ENCODE measurements at places on chromosomes 7 and 10.
A peak's percentile ranks its signal among the peaks of the same experiment; 100 is the strongest.

DNA sequence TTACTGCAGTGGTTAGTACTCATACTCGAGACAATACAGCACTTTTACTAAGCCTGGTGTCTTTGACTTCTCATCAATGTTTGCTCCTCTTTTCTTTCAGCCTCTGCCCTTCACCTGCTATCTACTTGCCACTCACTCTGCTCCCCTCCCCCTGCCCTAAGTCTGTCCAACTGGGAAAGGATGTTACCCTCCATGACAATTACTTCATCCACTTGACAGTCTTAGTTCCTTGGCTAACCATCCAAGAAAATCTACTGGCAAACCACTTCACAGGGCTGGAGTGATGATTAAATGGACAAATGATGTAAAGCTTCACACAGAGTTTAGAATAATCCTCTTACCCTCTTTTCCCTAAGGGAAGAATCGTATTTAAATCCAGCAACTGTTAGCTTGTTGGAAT is 8.2 kb upstream of the DLD start:
- DNase-seq, result no peak

GRCh38 chr10:95241533-95241932 is 47.5 kb downstream of the ACSM6 start:
- no peak for DNase-seq

- no peak for DNase-seq
Observed at GRCh38 chr10:123759501-123760031, 93.4 kb downstream of the GPR26 start.

- no peak for DNase-seq
Observed at GRCh38 chr10:89055159-89055558, 64.6 kb downstream of the FAS start.

DNA sequence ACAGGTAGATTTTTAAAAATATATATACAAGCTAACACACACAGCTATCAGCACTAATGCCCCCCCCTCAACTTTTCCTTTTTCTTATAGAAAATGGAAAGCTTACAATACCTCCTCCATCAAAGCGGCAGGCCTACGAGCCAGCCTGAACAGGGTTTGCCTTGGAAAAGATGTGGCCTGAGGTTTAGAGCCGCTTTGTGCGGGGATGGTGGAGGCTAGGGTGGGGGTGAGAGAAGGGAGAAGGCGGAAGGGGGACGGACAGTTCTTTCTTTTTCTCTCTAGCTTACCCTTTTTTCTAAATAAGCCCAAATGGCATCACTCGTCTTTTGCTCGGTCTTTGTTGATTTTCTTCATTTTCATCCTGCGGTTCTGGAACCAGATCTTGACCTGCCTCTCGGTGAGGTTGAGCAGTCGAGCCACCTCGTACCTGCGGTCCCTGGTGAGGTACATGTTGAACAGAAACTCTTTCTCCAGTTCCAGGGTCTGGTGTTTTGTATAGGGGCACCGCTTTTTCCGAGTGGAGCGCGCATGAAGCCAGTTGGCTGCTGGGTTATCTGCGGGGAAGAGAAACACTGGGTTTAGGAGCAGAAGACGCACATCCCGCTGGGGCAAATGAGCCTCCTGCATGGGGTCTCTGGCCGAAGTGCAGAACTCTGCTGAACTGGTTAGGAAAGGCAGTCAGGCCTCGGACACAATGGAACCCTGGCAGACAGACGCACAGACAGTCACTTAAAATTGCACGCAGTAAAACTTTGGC is 1.9 kb downstream of the HOXA9 start:
- no peak for DNase-seq

DNA sequence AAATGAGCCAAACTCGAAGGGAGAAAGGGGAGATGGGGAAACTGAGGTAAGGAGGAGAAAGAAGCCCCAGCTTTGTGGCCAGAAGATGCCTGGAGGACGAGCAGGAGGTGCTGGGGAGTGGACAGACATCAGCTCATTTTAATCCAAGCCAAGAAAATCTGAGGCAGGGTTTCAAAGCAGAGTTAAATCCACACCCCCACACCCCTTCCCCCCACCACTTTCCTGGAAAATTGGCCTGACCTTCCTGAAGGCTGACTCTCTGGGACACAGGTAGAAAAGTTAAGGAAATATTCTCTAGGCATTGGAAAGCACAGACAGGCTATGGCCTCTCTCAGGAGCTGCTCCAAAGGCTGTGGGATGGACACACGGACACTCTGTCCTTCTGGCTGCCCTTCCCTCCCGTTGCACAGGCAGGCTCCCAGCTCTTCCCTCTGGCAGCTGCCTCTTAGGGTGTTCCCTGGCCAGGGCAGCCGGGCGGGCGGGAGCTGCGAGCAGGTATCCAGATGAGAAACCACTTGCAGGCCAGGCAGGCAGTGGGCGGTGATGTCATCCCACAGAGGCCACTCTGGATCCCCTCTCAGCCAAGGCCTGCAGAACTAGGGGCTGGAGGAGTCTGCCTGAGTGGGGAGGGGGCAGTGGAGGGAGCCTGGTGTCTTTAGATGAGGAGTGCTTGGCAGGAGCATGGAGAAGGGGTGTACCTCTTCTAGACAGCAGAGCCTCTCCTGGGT is 171.8 kb downstream of the NEURL1 start:
- DNase-seq, result no peak

DNA sequence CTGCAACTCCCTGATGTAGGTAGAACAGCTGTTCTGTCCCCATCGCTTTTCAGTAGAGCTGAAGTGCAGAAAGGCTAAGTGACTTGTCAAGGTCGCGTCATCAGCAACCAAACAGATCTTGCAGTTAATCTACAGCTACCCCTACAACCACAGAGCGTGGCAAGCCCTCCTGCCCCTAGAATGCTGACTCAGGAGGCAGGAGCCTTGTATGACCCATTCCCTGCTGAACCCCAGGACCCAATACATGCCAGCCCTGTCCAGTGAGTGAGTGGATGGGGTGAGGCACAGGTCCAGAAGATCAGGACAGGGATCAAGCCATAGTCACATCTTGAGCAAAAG is 26.6 kb upstream of the GJD4 start:
- DNase-seq, result no peak

DNA sequence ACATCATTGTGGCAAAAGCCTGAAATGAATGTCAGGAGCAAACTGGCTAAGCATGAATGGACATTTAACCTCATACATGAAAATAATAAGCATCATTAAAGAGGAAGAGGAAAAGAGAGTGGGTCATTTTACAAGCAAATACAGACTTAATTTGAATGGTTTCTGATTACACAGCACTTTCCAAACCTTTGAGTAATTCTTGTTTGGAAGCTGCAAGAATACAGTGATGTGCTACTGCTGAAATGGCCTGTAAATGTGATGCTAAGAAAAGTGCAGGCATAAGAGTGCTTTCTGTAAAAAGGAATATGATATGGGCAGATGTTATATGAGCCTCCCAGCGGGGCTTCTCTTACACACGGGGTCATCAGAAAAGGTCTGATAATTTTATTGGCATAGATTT is 30.2 kb downstream of the TAS2R16 start:
- no peak for DNase-seq

- no peak for DNase-seq
Observed at GRCh38 chr7:2037808-2038522, 194.8 kb downstream of the MAD1L1 start.

GRCh38 chr7:92448205-92448747 is 994 bp downstream of the GATAD1 start:
- peak; percentile 61 for DNase-seq

- no peak for DNase-seq
Observed at GRCh38 chr7:37388811-37389210, 59.9 kb downstream of the ELMO1 start.

DNA sequence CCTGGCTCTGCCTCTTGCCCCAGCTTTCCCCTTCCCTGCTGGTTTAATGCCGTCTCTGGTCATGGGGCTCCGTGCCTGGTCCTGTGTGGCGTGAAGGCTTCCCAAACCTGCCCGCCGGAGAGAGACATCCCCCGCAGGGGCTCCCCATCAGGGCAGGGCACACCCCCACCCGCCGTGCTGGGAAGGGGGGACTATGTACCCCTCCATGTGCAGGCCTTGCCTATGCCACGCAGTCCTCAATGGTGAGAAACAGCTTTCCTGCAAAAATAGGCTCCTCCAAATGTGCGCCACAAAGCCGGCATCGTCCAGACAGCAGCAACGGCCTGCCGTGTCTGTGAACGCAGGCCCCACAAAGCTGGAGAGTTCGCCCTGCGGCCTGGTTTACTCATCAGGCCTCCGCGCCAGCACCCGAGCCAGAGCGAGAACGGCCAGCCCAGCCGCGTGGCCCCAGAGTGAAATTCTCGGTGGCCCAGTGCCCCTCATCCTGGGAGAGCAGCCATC is 313.4 kb downstream of the DNAJB6 start:
- DNase-seq, result no peak

- no peak for DNase-seq
Observed at GRCh38 chr7:157058701-157059100, 48.2 kb upstream of the MNX1 start.

DNA sequence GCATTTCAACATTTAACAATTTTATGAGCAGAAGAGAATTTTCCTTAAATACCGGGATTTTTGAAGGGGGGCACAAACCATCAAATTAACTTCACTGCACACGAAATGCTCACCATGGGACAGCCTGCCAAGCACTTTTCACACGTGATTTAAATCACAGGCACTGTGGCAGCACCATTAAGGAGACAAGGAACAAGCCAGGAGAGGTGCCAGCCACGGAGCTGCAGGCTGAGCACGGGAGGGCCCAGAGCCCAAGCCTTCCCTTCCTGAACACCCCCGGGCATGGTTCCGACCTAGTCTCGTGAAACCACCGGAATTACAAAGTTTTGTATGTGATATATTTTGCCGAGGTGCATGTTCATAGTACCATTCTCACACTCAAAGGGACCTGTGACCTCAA is 13.4 kb downstream of the PITRM1 start:
- no peak for DNase-seq

DNA sequence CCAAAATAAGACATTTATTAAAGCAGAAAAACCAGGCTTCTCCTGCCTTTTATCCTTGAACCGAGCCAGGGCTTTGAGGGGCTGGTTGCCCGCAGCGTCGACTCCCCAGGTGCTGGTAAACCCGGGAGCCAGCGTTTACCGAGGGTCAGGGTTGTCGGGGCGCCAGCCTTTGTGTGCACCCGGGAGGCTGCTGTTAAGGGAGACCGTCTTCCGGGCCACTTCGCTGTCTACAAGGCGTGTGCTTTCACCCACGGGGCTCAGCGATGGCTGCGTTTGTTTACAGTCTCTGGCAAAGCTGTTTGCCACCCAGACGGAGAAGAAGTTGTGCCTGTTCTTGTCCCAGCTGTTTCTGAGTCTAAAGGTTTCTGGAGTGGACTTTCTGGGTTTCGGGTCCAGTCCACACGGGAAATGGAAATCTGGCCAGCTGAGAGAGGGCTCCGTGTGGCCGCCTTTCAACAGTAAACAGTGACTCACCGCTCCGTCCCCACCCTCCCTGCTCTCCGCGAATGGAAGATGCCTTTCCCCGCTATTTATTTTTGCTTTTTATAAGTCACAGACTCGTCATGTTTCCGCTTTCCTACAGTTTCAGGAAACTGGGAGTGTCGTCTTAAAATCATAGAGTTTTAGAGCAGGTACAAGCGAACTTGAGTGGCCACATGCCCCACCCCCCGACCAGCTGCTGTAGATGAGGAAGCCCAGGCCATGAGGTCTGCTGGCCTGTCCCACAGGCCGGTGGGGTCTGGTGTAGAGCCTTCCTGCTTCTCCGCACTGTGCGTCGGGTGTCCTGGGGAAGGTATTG is 2.2 kb downstream of the MAFK start:
- DNase-seq, result peak; percentile 56

- no peak for DNase-seq
Observed at GRCh38 chr7:83934118-83934734, 260.4 kb downstream of the SEMA3A start.

DNA sequence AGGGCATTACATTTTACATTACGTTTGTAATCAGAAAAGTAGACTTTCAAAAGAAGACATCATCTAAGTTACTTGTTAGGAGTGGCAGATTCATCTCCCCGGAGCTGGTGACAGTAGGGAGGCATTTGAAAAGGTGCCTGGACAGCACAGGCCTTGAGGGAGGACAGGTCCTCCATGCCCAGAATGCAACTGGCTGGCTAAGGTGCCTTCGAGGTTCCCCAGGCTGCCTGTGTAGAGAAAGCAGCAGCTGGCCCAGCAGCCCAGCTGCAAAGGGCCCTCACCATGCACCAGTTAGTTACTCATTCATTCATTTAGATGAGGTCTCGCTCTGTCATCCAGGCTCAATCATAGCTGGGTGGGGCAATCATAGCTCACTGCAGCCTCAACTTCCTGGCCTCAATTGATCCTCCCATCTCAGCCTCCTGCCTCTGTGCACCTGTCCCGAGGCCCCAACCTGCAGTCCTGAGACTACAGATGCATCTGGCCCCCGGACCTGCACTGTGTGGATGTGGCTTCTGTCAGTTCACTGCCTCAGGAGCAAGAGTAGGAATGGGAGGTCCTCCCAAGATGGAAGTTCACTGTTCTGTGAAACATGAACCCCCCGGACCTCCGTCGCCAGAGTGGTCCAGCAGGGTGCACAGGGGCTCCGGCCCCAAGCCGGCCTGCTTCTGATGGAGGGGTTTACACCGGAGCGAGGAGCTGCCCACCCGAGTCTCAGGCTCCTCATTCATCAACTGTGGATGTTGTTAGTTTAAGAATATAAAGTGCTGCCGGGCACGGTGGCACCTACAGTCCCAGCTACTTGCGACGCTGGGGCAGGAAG is 36.6 kb downstream of the PRKAG2 start:
- DNase-seq, result no peak

- peak; percentile 25 for DNase-seq
Observed at GRCh38 chr10:32413513-32413912, 32.4 kb upstream of the CCDC7 start.

DNA sequence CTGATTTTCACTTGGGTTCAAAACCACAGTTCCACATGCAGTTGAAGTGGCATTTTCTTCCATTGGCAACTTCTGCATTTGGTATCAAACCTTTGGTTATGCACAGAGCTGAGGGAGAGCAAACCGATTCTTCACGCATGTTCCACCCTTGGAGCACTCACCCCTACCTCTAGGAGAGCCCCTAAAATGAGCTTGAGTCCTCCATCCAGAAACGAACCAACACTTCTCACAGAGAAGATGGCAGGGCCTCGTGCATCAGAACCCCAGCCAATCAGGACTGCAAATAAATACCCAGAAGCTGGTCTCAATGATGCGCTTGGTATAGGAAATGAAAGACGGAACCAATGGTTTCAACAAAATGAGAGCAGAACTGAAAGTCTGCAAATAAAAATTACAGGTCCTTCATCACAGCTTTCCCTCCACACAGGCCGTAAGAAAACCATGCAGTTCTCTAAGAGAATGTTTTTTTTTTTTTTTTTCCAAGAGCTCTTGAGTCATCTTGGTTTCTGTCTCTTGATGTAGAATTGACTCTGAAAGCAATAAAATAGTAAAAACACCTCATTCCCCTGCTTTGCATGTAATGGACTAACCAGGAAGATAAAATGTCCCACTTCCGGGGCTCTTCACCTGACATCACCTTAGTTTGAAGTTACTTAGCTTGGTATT is 23.9 kb downstream of the KLF6 start:
- DNase-seq, result no peak

- DNase-seq, result no peak
Observed at GRCh38 chr10:42929993-42930392, 146.9 kb upstream of the RET start.

- DNase-seq, result peak; percentile 29
Observed at GRCh38 chr10:132593389-132593788, 55.8 kb downstream of the INPP5A start.

Data from activated naive CD4-positive, alpha-beta T cell treated with anti-CD3 and anti-CD28 coated beads, Interleukin-2, amount 50 U/mL, for 16 hours (primary cell).